ENCODE measurements at places on chromosomes 13 and 19. TPM values are rescaled to one million over a fixed set of nuclear protein-coding genes. Genes with fewer than 3 reads are reported as not detected.

DNA sequence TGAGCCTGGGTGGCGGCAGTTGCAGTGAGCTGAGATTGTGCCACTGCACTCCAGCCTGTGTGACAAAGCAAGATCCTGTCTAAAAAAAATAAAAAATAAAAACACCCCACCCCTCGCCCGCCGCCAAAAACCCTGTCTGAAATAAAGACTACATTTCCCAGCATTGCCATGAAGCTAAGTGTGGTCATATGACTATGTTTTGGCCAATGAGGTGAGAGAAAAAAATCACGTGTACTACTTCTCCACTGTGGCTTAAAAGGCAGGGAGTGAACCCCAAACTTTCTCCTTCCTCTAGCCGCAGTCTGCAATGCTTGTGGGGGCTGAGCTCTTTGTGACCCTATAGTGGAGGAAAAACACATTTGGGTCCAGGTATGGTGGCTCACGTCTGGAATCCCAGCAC, 54.9 kb downstream of the COLGALT1 start:
- DNase-seq: peak; percentile 27

GRCh38 chr13:114027826-114028225, 54.0 kb upstream of the C13orf46 start:
- no peak for DNase-seq

The OVOL3 gene
- total RNA-seq: not detected

The KLHL1 gene
- total RNA-seq: not detected

- DNase-seq: no peak
These were observed 4.9 kb upstream of the RGCC start for GRCh38 chr13:41452462-41452861.

GRCh38 chr13:30172593-30173302, 134.6 kb downstream of the KATNAL1 start:
- no peak for DNase-seq

DNA sequence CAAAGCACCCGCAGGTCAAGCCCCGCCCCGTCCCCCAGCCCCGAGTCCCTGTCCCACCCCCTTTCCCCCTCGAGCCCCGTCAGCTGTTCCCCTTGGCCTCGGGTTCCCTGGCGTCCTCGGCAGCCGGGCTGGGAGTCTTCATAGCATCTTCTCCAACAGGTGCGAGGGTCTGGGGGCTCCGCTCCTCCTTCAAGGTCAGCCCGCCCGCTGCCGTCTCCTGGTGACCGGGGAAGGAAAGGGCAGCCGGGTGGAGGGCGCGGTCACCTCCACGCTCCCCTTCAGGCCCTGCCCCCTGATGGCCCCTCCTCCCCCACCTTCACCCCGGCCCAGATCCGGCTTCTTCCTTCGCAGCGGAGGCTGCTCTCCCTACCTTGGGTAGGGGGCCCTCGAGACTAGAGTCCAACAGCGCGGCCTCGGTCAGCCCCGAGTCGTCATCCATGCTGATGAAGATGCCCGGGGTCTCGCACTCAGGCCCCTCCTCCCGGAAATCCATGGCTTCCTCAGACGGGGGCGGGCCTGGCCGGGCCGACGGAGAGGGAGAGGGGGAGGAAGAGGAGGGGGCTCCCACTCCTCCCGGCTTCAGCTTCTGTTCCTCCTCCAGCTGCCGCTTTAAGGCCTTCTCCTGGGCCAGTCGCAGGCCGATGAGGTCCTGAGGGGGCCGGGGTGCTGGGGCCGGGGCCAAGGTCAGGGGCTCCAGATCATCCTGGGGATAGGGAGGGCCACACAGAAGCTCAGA, 541 bp upstream of the RSPH6A start:
- DNase-seq: peak; percentile 27

The PRX gene
- total RNA-seq: 9.1 TPM

The ZNF723 gene
- total RNA-seq: not detected

- DNase-seq: no peak
These were observed 44.2 kb upstream of the PSG2 start for GRCh38 chr19:43126720-43127119.

The RAD23A gene
- 157 TPM for total RNA-seq

- no peak for DNase-seq
These were observed 505.6 kb downstream of the GPC5 start for GRCh38 chr13:91904005-91904404.

The ZNF90 gene
- 11.1 TPM for total RNA-seq

DNA sequence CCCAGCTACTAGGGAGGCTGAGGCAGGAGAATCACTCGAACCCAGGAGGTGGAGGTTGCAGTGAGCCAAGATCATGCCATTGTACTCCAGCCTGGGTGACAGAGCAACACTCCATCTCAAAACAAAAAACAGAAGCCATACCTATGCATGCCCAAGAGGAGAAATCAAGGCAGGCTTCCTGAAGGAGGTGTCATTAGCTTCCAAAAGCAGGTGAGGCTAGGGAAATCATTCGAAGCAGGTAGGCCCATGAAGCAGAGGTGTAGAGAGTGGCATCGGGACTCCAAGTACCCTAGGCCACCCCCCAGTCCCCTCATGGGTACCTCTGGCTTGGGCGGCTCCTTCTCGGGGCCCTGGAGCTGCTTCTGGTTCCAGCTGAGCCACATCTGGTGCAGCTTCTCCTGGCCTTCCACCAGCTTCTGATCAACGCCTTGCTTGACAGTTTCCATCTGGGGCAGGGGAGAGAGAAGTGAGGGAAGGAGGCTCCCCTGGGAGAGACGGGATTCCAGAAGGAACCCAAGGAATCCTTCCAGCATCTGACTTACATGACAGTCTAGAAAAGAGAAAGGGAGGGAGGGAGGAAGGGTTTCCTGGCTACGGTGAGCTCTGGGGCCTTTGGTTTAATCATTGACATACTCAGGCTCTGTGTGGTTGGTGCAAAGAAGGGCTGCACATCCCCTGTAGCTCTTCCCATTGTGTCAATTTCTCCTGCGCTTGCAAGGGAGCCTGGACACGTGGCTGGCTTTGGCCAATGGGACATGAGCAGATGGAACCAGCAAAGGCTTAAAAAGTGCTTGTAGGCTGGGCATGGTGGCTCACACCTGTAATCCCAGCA, 13.1 kb upstream of the TICAM1 start:
- no peak for DNase-seq

The ZNF813 gene
- total RNA-seq: 3.5 TPM

The ZNF492 gene
- total RNA-seq: not detected

DNA sequence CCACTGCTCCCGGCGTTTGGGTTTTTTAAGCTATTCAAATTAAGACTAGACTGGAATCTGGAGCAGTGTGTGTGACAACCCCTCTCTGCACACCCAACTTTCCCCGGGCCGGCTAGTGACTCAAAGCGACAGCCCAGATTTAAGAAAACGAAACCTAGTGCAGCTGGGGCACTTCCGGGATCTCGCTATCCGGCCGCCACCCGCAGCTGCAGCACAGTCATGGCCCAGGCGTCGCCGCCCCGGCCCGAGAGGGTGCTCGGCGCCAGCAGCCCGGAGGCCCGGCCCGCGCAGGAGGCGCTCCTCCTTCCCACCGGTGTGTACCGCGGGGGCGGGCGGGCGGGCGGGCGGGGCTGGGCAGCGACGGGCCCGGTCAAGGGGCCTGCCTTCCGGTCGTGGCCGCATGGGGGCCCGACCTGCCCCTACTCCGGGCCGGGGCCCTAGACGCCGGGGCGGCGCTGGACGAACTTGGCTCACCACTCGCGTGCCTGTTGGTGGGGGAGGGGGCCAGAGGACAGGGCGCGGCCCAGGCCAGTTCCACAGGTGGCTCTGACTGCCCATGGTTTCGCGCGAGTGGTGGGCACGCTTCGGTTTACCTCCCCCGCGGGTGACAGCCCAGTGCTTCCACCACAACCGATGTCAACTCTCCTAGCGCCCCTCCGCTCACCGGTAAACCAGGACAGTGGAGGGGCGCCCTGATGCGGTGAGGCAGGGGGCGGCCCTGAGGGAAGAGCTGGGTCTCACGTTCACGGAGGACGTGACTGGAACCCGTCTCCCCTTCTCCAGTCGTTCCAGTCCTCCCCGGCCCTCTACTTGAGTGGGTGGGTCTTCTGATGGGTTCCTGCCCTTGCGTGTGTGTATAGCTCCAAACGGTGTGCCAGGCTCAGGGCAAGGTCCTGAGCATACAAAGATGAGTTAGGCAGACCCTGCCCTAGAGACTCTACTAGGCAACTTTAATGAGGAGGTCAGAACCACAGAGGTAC, at the start of gene PHF11:
TSS of gene PHF11 (plus strand) at position 171 of the 980 bp plus-strand sequence. CDS start at position 220, 49 bp downstream.
- peak; percentile 64 for DNase-seq

DNA sequence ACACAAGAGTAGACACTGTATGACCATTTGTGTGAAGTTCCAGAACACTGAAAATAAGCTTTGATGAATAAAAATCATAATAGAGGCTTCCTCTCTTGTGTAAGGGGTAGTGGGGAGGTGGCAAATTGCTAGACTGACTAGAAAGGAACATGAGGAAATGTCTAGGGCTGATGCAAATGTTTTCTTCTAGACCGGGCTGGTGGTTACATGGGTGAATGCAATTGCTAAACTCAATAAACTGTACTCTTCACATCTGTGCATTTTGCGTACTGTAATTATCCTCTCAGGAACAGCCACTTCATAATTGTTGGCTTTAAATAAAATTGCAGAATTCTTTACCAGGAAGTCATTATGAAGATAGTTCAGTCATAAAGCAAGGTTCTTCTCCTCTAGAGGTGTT, 5.2 kb upstream of the KBTBD7 start:
- DNase-seq: no peak

GRCh38 chr19:5646703-5647102, 23.8 kb downstream of the SAFB start:
- no peak for DNase-seq

- DNase-seq: no peak
These were observed 16.3 kb upstream of the TSPAN16 start for GRCh38 chr19:11279505-11280236.

- DNase-seq: no peak
These were observed 30.3 kb downstream of the SLITRK6 start for GRCh38 chr13:85768946-85769345.

DNA sequence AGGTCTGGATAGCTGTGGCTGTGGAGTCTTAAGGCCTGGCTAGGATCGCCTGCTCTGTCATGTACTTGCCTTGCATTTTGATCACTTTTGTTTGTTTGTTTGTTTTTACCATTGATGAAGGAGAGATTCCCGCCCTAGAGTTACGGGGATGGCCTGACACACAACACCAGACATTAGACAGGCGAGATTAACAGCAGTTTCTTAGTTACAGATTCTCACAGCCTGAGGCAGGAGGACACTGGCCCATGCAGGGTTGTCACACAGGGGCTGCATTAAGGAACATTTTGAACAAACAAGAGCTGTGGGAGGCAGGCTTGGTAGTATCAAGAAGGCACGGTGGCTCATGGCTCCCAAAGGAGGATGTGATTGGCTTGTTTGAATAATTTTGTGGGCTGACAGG, 291.8 kb downstream of the HS6ST3 start:
- no peak for DNase-seq

GRCh38 chr13:112588490-112589297, 741 bp upstream of the TUBGCP3 start:
- DNase-seq: no peak

The LIM2 gene
- total RNA-seq: not detected

DNA sequence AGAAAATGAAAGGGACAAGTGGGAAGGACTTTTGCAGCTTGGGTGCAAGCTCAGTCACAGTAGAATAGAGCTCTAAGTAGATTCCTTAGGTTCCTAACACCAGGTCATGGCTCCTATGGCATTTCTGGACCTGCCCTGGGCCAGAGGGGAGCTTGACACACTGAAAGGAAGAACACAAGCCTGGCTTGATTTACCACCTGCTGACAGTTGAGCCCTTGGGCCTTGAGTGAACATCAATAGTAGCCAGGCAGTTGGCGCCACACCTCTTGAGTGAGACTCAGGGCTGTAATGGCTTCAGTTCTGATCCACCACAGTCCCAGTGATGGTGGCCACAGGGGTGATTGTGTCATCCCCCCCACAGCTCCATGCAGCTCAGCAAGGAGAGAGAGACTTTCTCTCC, 221.9 kb upstream of the PCDH17 start:
- DNase-seq: no peak

The C1QTNF9B gene
- 0.33 TPM for total RNA-seq

The GRK1 gene
- 0.21 TPM for total RNA-seq

DNA sequence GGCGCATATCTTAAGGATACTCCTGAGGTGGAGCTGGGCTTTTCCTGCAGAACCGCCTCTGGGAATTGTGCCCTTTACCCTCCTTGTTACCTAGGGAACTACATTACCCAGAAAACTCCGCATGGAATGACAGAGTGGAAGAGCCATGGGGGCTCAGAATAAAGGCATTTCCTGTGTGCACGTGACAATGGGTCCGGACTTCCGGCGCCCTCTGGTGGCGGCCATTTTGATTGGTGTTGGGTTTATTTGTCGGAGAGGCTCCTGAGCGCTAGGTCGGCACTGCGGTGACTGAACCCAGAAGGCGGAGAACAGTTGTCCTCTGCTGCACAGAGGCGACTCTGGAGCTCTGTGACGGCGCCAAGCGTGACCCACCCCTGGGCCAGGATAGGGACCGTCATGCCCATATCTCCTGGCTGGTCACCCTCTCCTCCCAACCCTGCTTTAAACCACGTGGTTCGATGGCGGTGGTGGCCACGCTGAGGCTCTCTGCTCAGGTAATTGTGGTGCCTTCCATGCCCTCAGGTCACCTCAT, at the start of gene ZNF587B:
TSS of gene ZNF587B (plus strand) at position 229 of the 532 bp plus-strand sequence. CDS start at position 459, 230 bp downstream.
- DNase-seq: peak; percentile 93

DNA sequence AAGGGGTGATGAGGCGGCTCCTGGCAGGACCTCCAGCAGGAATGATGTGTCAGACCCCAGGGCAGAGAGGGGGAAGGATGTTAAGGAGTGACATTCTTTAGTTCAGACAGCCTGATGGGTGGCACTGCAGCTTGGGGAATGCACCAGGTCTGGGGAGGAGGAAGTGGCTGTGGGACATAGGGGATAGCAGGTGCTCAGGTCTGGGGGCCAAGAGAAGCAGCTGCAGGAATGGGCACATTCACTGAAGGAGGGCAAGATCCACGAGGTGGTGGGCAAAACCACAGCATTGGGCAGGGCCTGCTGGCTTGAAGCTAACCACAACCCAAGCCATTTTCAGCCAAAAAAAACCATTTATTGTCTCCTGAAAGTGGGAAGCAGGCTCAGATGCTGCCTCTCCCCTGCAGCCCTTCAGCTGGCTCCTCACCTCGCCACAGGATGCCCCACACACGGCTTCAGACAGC, 26.5 kb downstream of the COMP start:
- no peak for DNase-seq
